ENCODE measurements at places on chromosomes 1 and 21.

GRCh38 chr21:14690886-14691285 lies 144.8 kb upstream of the SAMSN1 start:
- DNase-seq: no peak

DNA sequence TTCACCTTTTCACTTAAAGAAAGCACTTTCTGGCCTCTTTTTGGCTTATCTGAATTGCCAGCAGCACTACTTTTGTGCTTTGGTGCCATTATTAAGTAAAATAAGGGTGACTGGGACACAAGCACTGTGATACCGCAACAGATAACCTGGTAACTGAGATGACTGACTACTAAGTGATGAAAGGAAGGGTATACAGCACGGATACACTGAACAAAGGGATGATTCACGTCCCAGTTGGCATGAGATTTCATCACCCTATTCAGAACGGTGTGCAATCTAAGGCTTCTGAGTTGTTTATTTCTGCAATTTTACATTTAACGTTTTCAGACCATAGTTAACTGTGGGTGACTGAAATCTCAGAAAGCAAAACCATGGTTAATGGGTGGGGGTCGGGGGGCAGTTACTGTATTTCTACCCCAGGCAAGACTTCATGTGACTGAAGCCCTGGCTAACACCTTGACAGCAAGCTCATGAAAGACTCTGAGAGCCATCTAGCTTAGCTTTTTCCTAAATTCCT lies 102.8 kb downstream of the CLIC6 start:
- DNase-seq: no peak

GRCh38 chr1:8370905-8371315 lies 53.0 kb downstream of the SLC45A1 start:
- no peak for DNase-seq

GRCh38 chr21:36788120-36788638 lies 89.3 kb downstream of the SIM2 start:
- DNase-seq: no peak

GRCh38 chr1:30008998-30009657 lies 714.3 kb downstream of the MATN1 start:
- no peak for DNase-seq

GRCh38 chr1:47231301-47232186 lies 481 bp downstream of the TAL1 start:
- no peak for DNase-seq

GRCh38 chr21:33654412-33654811 lies 12.1 kb downstream of the ITSN1 start:
- no peak for DNase-seq

- DNase-seq: no peak
Observed at GRCh38 chr1:245893025-245893424, 614.1 kb downstream of the SMYD3 start.

- no peak for DNase-seq
Observed at GRCh38 chr1:231240531-231240882, 505 bp upstream of the GNPAT start.

- no peak for DNase-seq
Observed at GRCh38 chr1:232978091-232978634, 27.8 kb downstream of the NTPCR start.

DNA sequence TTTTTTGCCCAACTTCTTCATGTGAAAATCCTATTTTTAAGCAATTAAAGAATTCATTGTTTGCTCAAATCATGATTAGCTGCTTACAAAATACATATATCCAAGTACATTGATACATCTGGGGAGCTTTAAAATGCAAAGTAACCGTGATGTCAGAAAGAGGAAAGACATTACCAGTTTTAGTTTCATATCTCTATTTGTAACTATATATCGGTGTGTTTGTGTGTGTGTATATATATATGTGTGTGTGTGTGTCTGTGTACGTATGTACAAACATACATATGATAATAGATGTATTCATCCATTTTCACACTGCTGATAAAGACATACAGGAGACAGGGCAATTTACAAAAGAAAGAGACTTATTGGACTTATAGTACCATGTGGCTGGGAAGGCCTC lies 310.1 kb downstream of the DPYD start:
- DNase-seq: no peak

- no peak for DNase-seq
Observed at GRCh38 chr1:117044217-117044616, 15.9 kb upstream of the TTF2 start.

- no peak for DNase-seq
Observed at GRCh38 chr1:77781683-77782082, 2.2 kb downstream of the MIGA1 start.

DNA sequence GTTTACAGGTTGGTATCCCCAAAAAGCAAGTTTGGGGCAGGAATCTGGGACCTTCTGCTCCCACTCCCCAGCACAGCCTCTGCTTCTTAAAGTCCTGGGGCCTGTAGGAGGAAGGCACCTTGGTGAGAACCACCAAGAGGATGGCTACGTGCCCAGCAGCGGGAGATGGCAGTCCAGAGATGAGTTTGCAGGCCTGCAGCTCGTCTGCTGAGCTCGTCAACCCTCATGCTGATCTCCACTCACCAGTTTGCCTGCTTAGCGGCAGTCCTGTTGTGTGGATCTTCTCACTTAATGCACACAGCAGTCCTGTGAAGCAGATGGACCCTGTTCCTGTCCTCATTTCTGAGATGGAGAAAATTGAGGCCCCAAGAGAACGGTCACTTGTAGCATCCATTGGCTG lies 160.5 kb downstream of the DYRK1A start:
- DNase-seq: no peak

DNA sequence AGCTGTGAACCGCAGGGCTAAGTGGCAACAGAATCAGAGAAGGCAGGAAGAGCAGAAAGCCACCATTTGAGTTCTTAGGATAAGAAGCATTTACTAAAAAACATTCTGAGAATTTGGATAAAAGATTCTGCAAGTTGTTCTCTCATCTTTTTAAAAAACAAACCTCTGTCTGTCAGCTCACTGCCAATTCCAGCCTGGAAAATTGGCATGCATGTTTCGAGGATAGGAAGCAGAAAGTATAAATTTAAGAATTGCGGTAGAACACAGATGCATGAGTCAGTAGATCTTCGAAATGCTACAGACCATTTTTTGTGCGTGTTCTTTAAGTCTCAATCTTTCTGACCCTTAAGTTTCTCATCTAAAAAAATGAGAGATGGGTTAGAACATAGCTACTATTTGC lies 544.5 kb upstream of the DAB1 start:
- no peak for DNase-seq

GRCh38 chr1:203678943-203679661 lies 52.5 kb downstream of the ATP2B4 start:
- DNase-seq: no peak

DNA sequence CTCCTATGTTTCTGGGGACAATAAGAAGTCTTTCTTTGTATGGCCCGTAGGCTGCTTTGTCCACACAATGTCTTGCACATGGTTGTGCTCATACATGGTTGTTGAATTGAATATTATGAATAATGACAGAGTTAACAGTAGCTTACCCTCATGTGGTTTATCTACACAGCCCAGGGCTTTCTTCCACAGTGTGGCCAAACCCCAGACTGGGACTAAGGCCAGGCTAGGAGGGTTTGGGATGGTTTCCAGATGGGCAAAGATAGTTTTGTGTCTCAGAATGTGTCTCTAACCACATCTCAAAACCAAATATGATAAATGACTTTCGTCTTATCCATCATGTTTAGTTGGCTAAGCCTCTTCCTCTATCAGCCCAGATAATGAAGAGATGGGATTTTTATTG lies 65.2 kb downstream of the CACNA1E start:
- no peak for DNase-seq
